ENCODE measurements at places on chromosomes 3 and 15.

DNA sequence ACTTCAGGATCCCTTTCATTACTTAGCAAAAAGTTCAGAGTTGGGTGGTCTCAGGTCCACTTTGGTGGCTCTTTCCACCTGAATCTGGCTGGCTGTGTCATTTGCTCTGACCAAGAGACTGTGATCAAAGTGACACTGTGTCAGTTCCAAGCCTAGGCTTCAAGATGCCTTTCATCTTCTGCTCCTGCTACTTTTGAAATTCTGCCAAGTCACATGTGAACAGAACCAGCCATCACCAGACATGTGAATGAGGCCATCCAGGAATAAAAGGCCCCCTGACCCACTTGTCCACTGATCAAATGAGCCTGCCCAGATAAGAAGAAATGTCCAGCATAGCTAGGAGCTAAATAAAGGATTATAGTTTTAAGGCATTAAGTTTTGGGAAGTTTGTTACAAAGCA lies 132.2 kb downstream of the OSBPL10 start:
- DNase-seq: no peak

GRCh38 chr3:43001094-43001553 lies 22.0 kb downstream of the GASK1A start:
- DNase-seq: no peak

GRCh38 chr15:65426216-65426853 lies 3.6 kb upstream of the IGDCC4 start:
- DNase-seq: no peak

DNA sequence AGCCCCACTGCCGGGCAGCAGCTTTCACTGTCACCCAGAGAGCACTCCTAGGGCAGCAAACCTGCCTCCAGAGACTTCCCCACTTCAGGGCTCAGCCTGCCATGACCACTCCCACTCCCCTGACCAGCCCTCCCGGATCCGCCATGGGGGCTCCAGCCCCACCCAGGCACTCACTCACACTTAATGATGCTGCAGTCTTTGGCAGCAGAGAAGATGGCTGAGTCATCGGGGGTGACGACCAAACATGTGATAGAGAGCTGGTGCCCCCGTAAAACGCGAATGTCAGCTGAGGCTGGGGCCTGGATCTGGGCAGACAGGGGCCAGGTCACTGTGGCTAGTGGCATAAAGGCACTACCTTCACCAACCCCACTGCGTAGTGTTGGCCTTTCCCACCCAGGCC lies 4.7 kb downstream of the RRP9 start:
- DNase-seq: no peak

GRCh38 chr15:51576911-51577500 lies 45.6 kb downstream of the DMXL2 start:
- DNase-seq: no peak

DNA sequence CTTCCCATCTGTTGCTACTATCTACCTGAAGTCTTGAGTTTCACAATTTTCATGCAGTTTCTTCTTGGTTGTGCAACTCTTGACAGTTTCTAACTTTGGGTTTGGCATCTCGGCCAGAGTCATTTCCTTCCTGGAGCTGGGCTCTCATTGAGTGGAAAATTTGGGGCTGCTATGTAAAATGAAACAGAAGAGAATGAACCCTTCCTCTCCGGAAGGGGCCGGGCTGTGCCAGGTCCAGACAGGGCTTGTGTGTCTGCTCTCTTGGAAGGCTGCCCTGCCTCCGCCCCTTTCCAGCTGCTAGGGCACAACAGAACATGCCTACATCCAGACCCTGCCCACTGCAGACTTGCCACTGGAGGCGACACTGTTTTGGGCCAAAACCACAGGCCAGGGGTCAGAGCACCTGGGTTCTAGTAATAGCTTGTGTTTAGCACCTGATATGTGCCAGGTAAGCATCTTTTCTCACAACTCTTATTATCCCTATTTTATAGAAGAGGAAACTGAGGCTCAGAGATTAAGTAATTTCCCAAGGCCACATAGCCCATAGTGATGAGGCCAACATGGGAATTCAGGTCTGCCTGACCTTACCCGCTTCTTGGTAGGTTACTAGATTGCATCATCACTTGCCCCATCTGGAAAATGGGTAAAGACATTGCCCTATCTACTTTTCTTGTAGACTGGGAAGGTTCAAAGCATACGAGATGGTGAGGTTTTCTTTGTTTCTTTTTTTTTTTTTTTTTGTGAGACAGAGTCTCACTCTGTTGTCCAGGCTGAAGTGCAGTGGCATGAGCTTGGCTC lies 25.0 kb downstream of the IRAK2 start:
- peak; percentile 91 for DNase-seq

- DNase-seq: no peak
Observed at GRCh38 chr3:43707266-43707665, 16.5 kb downstream of the ABHD5 start.

- DNase-seq: no peak
Observed at GRCh38 chr3:16484984-16485383, 28.5 kb downstream of the RFTN1 start.

- DNase-seq: no peak
Observed at GRCh38 chr3:15217011-15217671, 11.1 kb downstream of the CAPN7 start.

DNA sequence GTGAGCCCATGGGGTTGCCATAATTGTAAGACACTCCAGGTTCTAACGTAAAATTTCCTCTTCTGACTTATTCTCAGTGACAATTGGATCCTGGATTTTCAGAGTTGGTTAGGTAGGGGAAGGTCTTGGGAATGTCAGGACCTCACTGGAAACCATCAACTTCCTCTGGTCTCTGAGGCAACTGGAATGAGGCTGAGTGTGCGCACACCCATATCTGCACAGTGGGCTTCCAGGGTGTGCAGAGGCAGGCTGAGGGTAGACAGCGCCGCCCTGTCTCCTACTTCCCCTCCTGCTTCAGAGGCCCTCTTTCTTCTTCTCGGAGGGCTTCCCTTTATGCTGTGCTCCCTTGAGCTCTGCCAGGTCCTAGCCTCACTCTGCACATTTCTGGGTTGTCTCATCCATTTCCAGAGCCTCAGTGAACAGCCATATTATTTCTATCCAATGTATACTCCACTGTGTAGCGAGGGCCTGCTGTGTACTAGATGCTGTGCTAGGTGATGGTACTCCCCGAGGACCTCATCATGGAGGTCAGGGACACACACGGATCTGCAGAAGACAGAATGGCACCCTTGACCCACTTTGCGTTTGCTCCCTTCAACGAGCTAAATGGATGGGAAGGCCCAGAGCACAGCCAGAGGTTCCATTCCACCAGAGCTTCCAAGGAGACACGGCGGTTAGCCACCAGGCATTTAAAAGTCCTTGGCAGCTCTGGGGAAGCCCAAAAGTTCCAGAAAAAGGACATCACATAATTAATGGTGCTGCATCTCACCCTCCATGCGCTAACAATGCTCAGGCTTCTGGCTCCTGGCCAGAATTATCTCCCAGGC lies 18.3 kb downstream of the ACAA1 start:
- no peak for DNase-seq

DNA sequence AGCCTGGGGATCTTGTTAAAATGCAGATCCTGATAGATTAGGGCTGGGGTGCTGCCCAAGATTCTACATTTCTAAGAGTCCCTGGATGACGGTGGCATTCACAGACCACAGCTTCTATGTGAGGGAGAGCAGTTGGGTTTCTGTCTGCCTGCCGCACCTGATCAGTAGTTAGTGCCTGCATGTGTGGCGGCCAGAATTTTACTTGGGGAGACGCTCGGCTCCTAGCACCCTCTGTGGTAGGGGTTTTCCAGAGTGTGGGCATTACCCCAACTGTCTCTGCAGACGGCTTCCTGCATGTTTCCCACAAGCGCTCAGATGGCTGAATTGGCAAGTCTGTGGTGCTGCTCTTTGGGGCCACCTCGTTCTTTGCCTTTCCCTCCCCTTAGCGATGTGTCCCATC lies 8.3 kb downstream of the GHRL start:
- DNase-seq: no peak

DNA sequence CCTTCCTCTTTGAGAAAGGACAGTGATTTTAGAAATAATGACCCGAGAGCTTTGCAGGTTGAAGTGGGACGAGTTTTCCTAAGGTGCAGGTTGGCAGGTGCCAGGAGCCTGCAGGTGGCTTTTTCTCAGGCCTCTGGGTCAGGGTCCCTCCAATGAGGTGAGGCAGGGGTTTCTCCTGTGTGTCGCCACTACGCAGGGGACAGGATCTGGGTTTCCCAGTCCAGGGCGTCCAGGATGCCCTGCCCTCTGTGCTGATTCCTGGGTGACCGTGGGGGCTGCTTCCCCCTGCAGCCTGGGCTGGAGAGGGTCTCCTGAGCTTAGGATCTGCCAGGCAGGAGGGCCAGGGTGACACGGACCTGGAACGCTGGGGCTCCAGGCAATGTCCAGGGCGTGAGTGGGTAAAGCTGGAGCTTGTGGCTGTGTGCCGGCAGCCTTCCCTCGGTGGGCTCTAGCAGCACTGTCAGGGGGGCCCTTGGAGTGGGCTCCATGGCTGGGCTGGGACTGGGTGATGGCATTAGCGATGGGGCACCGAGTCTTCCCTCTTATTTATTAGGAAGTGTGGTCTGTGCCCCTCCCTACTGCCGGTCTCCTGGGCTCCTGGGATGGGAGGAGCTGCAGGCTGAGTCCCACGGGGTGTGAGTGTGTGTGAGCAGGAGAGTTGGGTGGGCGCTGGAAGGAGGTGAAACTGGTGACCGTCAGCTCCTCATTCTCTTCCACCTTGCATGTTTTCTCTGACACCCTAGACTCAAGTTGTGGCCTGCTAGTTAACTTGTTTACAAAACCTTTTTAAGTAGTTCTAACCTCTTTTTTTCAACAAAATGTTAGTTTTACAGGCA lies 1.8 kb downstream of the APBA2 start:
- no peak for DNase-seq

DNA sequence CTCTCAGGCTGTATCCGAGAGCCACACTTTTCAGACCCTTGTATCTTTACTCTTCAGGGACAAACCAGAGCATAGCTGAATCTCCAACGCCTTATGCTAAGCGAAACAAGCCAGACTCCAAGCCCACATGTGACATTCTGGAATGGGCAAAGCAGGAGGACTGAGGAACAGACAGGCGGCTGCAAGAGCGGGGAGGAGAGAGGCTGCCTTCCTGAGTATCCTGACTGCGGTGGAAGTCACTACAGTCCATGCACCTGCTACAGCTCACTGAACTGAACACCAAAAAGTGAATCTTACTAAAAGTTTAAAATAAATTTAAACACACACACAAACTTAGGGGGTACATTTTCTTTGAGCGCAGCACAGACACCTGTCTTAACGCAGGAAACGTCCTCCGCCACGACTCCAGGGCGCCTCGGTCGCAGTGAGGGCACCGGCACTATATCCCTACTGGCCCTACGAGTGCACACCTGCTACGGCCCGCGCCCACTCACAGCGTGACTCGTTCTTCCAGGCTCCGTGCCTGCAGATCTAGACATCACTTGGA lies 1.4 kb downstream of the CYFIP1 start:
- no peak for DNase-seq

GRCh38 chr3:22373182-22373581 lies 622.2 kb upstream of the ZNF385D start:
- DNase-seq: no peak

GRCh38 chr15:32993285-32993684 lies 201.2 kb downstream of the FMN1 start:
- no peak for DNase-seq

Measured in GDM1 (cell line).